Stimulated activated CD4-positive, alpha-beta T cell treated with anti-CD3 and anti-CD28 coated beads, Interleukin-15, amount 100 ng/mL, for 1 hour (primary cell): ENCODE measurements at places on chromosomes 7 and 10.

GRCh38 chr10:107415446-107415845, 250.9 kb upstream of the SORCS1 start:
- DNase-seq: no peak

DNA sequence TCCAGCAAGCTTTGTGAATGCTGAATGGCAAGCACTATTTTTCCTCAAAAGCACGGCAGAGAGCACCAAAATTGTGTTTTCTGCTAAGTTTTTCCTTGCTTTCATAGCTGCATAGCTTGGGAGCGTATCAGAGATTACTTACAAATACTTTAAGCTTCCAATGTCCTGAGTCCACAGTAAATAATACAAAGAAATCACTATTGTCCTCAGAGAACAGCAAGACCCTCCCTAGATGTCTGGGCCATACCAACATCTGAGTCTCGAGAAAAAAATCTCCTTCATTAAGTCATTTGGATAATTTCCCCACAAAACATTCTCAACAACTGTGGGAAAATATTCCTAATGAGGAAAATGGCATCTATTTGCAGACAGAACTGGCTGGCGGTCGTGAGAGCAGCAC, 41.7 kb downstream of the SGMS1 start:
- no peak for DNase-seq

DNA sequence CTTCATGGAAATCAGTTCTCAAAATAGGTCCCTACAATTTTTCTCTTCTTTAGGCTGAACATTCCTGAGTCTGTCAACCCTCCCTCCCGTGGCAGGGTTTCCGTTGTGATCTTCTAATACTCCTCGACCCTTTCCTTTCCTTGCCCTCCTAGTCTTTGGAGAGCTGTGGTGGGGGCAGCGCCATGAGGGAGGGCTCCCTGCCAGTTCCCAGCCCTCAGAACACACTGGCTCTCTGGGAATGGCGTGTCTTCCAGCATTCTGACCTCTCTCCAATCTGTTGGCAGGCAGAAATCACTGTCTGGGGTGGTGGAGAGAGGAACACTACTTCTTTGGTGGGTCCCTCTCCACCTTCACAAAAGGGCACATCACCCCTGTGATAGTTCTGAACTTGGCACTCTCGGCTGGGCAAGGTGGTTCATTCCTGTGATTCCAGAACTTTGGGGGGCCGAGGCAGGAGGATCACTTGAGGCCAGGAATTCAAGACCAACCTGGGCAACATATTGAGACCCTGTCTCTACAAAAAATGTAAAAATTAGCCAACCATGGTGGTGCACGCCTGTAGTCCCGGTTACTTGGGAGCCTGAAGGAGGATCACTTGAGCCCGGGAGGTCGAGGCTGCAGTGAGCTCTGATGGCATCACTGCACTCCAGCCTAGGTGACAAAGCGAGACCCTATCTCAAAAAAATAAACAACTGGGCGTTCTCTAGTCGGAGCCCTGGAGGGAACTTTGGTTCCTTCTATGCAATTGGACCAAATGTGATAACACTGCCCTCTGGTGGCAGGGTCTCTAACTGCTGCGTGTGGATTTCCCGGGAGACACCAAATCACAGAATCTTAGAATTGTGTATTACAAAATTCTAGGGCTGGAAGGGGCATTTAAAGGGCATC, 13.1 kb upstream of the ARPC1A start:
- DNase-seq: peak; percentile 42

GRCh38 chr7:50651271-50651989, 86.2 kb upstream of the DDC start:
- DNase-seq: no peak
